ENCODE measurements at places on chromosomes 12 and 14. TPM values are rescaled to one million over a fixed set of nuclear protein-coding genes. Genes with fewer than 3 reads are reported as not detected.

DNA sequence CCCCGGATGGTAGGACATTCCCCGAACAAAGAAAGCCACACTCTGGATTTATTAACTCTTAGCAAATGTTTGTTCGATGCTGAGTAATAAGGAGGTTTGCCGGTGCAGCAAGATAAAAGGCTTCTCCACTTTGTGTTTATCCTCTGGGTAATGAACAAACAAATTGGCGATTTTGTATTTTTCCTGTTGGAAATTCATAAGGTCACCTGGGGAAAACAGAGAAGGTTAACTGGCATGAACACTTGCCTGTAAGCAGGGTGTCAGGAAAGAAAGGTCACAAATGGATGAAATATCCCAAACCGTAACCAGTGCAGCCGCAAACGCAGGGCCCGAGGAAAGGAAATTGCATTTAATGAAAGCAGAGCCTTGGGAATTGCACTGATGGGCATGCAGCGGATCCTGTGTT is 132.8 kb downstream of the RMST start:
- no peak for DNase-seq

TBC1D30 gene
- under 0.01 TPM for total RNA-seq

DEPDC4 gene
- total RNA-seq, result 1.7 TPM

GALNT4 gene
- total RNA-seq, result 15.5 TPM

Measured in fibroblast of villous mesenchyme (primary cell).